Naive thymus-derived CD4-positive, alpha-beta T cell (primary cell): ENCODE measurements at places on chromosomes 13 and 19.

DNA sequence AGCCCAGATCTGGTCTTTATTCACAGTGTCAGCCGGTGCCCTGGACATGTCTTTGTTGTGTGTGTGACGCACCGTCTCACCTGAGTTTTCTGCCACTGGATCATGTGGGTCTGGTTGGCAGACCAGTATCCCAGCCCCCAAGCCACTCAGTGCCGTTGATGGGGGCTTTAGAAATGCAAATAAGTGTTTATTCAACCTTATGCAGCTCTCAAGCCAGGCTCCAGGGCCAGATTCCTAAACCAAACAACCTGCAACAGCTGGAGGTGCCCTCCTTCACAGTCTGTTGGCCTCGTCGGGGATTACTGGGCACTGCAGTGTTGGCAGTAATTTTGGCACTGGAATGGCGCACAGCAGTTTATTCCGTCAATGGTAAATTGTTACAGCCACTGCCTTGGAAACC lies 21.6 kb downstream of the FAM124A start:
- DNase-seq, result no peak

DNA sequence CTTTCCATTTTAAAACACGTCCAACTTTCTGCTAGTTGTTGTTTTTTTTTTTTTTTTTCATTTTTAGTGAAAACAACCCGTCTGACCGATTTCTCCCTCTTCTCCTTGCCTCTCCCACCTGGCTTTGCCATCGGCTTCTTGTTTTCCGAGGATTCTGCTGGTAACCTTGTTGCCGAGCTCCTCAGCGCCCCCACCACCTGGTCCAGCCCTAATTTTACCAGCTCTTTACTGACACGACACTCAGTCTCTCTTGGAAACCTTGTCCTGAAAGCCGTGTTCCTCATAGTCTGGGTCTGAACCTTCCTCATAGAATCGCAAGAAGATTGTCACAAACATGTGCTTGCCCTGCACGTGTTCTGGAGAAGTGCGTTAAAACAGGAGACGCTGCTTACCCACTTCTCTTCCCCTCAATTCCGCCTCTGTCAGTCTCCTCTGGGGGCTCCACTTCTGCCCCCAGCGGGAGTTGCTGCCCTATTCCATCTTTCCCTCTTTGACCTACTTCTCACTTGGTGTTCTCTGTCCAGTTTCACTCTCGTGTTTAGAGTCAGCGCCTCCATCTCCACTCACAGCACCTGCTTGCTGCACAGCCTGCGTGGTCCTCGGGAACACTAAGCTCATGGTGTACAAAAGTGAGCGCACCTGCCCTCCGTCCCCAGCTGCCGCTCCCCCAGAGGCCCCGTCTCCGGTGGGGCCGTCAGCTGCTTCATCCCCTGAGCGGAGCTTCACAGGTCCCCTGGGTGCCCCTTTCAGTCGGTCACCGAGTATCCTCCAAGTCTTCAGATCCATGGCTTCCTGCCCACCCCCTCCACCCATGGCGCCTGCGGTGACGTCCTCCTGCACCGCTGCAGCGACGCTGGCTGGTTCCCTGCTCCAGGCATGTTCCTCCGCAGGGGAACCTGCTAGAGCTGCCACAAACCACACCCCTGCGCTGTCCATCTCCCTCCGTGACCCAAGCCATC lies 65.1 kb downstream of the TM9SF2 start:
- no peak for DNase-seq

DNA sequence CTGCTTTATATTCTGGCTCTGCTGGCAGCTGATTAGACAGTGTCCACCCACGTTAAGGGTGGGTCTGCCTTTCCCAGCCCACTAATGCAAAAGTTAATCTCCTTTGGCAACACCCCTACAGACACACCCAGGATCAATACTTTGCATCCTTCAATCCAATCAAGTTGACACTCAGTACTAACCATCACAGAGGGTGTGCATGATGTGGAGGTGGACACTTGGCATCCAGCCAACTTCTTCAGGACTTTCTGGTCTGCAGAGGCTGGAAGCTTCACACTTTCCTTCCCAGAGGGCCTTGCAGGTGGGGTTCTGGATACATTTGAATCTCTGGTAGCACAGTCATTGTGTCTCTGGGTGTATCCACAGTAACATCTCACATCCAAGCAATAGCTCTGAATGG lies 18.9 kb upstream of the IGFL1 start:
- no peak for DNase-seq

DNA sequence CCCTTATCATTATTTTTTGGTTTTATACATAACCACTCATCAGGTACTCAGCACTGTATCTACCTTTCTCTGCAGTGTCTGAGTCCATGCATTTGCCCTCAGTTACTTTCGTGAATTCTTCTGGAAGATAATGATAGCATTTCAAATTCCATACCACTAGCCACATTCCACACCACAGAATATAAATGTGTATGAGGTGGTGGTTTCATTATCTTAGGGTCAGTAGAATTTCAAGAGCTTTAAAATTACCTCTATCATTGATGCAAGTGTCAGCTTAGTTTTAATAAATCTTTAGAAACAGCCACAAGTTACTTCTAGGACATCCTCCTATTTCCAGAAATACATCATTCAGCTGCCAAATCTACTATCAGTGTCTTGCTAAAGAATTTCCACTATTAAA lies 1578.3 kb downstream of the OLFM4 start:
- DNase-seq, result no peak

DNA sequence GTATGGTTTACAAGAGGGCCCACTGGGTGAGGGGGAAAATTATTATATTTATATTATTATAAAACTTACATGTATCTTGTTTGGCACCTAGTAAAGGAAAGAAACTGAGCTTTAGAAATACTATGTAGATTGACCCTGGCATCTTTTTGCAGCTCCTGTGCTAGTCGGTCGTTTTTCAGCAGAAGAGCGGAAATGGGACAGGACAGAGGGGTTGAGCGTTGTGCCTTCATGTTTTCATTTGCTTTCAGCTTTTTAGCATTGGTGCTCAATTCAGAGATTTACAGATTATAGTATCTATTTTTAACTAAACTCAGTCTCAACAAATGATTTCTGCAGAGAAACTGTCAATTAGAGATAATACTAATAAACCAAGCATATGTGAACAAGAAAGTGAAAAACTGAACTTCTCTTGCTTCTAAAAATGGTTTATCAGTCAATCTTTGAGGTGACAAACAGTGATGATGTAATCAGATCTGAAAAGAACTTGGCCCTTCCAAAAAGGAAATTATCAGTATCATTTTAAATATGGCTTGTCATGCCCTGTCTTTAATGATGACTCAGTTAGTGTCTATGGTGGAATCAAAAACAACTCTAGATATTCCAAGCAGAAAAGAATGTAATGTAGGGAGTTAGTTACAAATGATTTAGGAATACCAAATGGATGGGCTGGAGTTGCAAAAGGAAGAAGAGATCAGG lies 56.9 kb upstream of the KCTD4 start:
- DNase-seq, result no peak

GRCh38 chr13:102993348-102993747 lies 72.9 kb downstream of the SLC10A2 start:
- no peak for DNase-seq

DNA sequence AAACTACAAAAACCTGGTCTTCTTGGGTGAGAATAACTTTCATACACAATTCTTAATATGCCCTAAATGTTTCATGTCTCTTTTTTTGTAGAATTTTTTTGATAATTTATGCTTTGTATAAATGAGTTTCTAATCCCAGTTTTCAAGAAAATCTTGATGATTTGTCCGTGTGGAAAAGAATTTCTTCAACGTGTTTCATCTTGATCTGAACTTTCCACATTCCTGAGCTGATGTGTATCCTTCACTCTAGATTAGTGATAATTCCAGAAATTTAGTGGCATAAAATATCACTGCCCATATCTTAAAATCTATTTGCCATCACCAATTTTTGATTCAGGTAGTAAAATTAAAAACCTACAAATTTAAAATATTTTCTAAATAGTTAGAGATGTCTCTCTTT lies 24.6 kb downstream of the ZNF431 start:
- DNase-seq, result no peak

DNA sequence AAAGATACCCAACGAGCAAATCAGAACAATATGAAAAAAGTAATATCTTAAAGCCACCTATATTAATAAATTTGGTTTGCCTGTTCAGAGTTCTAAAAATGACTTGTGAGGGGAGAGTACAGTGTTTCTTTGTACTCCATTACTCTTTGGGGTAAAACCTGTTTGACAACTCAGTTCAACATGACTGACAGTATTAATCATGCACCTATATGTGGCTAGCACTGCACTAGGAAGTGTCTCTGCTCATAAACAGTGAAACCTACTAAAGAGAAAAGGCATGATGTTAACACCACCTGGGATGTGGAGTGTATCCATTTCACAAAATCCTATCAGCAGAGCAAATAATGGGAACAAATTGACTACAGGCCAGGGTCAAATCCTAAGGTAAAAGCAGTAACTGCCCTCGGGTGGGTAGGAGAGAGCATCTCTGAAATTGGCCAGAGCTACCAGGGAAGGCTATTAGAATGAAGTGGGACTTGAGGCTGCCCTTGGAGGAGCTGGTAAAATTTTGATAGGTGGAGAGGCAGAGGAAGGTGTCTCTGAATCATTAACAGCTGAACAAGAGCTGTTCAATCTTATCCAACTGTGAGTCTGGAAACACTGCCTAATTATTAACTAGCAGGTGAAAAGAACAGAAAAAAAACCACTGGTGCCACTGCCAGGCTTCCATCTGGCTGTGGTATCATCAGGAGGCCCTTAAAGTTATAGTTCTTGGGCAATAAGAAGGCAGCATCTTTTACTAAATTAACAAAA lies 365.1 kb downstream of the DNAJC15 start:
- DNase-seq, result no peak

DNA sequence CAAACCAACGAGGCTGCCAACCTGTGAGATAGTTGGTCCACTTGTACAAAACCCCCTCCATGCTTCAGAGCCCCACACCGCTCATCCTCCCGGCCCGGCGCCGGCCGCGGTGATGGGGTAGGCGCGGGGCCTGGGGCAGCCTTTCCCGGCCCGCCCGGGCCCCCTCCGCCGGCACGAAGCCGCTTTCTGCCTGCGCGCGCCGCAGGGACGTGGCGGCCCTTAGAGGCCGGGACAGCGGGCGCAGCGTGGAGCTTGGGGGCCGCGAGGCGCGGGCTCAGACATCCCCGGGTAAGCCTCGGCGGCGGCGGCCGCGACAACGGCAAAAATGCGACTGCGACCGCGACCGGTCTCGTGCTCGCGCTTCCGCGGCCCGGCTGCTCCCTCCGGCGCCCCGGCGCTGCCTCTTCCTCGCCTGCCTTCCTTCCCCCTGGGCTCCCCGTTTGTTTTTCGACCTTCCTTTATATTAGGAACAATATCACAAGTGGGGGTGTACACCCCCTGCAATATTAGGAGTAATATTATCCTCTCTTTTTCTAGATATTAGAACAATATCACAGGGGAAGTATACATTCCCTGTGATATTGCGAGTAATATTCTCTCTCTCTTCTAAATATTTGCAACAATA lies 53.9 kb upstream of the CEACAM21 start:
- peak; percentile 47 for DNase-seq

DNA sequence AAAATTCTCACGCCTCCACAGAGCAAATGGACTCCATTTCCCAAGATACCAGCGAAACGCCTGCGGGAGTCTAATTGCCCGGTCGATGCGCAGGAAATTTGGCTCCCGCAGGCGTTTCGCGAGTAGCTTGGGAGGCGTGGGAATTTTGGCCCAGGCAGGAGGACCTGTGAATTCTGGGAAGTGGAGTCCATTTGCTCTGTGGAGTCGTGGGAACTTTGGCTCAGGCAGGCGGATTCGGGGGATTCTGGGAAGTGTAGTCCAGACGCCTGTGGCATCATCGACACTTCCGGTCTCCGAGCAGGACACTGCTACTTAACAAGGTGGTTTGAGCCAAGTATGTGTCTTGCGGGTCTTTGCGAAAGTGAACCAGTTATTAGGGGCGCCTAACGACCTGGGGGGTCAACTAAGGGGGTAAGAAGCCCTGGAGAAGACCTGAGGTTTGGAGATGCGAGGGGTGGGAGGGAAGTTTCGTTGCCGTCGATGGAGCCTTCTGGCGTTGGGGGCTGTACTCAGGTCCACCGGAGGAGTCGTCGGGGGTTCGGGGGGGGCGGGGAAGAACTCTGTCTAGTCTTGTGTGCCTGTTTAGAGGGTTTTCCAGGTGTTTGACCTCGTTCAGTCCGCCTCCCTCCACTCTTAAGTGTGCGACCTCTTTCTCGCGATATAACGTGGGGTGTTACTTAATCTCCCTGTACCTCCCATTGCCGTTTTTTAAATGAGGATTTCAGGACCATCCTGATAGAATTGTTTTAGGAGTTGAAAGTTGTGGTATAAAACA lies at the start of gene ZNF155:
Gene ZNF155 (plus strand): TSS at position 277 of the 775 bp plus-strand sequence. CDS start 4,356 bp downstream, outside the sequence.
- DNase-seq, result peak; percentile 68

- DNase-seq, result no peak
Observed at GRCh38 chr19:21519488-21519887, 14.1 kb downstream of the ZNF429 start.

GRCh38 chr13:75749407-75749806 lies 113.3 kb downstream of the LMO7 start:
- DNase-seq, result no peak

- no peak for DNase-seq
Observed at GRCh38 chr13:44617648-44618047, 41.5 kb upstream of the TSC22D1 start.

- DNase-seq, result no peak
Observed at GRCh38 chr19:31629579-31630363, 280.5 kb upstream of the TSHZ3 start.

- no peak for DNase-seq
Observed at GRCh38 chr19:57351867-57352266, 796 bp downstream of the ZNF304 start.

DNA sequence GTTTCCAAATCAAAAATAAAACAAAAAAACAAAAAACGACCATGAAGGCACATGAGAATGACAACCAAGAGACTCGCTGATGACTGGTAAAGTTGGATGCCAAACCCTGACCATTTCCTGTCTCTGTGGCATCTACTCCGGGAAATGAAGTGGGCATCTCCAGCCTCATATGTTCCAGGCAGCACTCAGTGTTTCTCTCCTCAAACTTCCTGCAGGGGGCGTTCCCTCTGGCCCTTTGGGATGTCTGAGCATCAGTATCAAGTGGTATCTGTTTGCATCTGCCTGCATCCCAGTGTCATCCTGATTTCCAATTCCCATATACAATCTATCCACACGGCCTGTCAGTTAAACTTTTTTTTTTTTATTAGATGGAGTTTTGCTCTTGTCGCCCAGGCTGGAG lies 9.8 kb upstream of the SIGLEC12 start:
- no peak for DNase-seq

DNA sequence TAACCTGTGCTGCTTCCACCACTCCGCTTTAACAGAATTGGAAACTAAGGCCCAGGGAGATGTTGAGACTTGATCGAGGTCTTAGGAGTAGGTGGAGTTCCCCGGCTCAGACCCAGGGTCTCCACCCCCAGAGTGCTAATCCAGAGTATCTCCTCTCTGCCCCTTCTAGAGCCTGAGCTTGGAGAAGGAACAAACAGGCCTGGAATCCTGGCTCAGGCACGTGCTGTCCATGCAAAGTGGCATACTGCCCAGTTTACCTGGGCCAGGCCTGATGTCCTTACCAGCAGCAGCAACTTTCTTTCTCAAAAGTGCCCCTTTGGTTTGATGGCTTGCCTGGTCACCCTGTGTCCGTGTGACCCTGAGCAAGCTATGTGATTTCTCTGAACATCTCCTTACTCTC lies 3.7 kb downstream of the SYNGR4 start:
- DNase-seq, result no peak
